Skin of body (tissue), 3 donors: ENCODE measurements at places on chromosomes 1 and 21. TPM values are rescaled to one million over a fixed set of nuclear protein-coding genes. Genes with fewer than 3 reads are reported as not detected.

Gene ALX3
- not detected for total RNA-seq

Gene CYP4A22
- total RNA-seq = not detected

Gene FCRL5
- total RNA-seq = 0.10 TPM

Gene KNCN
- not detected for total RNA-seq

Gene RGS13
- total RNA-seq = 0.79 TPM

Gene DENND1B
- total RNA-seq = 13.3 TPM

Gene ARHGEF19
- 18.7 TPM for total RNA-seq

Gene CELA2A
- not detected for total RNA-seq

Gene RGS5
- total RNA-seq = 20.6 TPM

Gene SCAMP3
- 23.7 TPM for total RNA-seq

Gene MRAP
- 3.4 TPM for total RNA-seq

Gene S100A7A
- total RNA-seq = 0.30 TPM

Gene GUCA2A
- not detected for total RNA-seq

DNA sequence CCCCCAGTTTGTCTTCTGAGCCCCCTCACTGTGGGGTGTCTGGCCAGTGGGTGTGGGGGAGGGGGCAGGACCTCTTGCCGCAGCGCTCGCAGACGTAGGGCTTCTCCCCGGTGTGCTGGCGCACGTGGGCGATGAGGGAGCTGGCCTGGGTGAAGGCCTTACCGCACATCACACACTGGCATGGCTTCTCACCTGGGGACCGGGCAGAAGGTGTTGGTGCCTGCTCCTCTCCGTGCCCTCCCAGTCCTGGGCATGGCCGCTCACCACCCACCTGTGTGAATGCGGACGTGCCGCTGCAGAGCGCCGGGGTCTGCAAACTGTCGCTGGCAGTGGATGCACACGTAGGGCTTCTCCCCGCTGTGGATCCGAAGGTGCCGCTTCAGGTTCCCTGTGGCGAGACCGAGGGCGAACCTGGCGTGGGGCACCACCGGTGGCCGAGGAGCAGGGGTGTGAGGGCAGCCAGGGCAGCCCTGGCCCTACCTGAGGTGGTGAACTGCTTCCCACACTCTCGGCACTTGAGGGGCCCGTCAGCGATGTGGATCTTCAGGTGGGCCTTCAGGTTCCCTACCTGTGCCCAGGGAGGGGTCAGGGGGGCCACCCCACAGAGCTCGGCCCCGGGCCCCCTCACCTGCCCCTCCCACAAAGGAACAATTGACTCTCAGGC, 32.4 kb downstream of the ZBTB17 start:
- no peak for DNase-seq

DNA sequence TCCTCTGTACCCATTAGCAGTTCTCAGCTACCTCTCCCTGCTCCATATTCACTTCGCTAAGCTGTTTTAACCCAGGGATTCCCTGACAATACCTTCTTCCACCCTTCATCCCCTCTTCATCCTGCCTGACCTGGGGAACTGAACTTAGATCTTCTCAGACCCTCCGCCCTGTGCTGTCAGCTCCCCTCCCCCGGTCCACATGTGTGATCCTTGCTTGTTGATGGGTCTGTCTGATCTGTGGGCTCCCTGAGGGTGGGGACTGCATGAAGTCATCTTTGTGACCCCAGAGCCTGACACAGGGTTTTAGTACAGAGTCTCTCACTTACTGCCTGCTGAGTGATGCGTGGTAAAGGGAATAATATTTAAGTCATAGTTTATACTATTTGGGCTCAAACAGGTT, 11.8 kb downstream of the CHAF1B start:
- no peak for DNase-seq

GRCh38 chr1:209311770-209312169, 271.7 kb upstream of the CAMK1G start:
- no peak for DNase-seq

DNA sequence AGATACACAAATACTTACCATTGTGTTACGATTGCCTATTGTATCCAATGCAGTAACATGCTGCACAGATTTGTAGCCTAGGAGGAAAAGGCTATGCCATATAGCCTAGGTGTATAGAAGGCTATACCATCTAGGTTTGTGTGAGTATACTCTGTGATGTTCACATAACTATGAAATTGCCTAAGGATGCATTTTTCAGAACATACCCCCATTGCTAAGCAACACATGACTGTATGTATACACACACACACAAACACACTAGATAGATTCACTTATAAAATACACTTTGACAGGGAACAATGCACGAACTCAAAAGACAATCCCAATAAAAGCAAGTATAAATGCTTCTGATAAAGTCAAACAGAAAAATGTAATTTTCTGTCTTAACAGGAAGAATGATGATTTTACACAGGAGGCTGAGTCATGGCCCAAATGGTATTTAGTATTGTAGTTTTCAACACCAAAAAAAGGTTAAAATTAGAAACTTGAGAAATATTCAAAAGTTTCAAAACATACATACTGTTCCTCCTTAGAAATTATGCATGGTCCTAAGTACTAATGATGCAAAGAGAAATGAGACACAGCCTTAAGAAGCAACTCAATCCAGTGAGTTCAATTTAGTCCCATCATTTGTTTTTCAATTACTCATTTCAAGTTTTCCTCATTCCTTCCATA, 12.2 kb downstream of the FH start:
- no peak for DNase-seq

DNA sequence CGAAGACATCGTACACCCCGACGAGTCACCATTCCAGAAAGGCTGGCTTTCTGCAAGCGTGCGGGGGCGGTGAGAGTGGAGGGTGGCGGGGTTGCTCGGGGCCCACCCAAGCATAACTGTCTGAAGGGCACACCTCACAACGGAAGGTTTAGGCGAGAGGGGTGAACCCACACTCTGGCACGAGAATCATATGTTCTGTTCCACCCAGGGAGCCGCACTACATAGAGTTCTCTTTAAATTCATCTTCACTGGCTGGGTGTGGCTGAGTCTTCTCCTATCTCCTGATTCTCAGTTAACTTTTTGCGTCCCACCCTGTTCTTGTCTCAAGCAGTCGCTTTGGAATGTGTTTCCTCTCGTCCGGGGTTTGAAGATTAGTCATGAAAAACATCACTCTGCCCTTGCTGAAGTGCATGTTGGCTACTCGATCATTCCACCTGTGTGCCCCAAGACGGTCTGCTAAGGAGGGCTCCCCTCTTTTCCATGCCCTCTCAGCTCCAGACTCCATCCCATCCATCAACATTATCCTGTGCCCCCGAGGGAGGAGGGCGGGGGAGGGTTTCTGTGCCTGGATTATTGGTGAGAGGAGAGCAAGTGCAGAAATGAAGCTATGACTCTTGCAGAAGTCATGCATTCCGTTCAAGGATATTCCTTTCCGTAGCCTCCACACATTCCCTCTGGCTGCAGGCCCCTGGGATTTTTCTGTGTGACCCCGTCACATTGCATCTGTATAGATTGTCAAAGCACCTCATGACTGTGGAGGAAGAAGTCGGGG, 53.5 kb upstream of the CD34 start:
- no peak for DNase-seq

- no peak for DNase-seq
Observed at GRCh38 chr1:89724369-89725010, 91.6 kb downstream of the LRRC8C start.

DNA sequence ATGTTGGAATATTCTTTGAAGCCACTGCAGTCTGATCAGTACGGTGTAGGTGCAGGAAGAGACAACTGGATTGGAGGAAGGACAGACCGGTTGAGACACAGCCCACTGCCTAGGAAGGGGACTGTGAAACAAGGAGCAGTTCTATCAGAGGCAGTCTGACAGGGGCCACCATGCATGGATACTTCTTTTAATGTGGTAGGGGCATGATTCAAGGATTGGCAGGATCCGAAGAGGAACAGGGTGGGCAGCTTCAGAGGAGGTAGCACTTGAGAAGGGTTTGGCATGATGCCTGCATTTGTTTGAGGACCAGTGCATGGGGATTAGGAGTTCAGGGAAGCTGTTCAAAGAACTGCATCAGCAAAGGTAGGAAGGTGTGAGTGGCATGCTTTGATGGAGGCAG, 167.9 kb downstream of the DYRK1A start:
- DNase-seq = no peak

DNA sequence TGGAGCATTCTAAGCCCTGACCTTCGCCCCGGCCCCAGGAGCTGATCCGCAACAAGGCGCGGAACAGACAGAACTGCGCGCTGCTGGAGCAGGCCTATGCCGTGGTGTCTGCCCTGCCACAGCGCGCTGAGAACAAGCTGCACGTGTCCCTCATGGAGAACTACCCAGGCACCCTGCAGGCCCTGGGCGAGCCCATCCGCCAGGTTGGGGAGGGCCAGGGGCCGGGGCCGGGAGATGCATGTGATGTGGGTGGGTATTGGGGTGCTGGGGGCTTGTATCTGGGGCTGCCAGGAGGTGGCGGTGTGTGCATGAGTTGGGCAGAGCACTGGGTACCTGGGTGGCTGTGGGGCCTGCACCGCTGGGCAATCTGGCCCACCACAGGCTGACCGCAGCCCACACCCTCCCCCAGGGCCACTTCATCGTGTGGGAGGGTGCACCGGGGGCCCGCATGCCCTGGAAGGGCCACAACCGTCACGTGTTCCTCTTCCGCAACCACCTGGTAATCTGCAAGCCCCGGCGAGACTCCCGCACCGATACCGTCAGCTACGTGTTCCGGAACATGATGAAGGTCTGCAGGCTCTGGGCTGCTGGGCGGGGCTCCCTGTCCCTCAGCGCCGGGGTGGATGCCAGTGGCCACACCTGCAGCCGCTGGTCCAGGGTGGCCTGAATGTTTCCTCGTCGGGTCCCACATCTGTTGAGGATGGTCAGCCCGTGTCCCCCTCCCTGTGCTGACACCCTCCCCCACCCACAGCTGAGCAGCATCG, 65.8 kb downstream of the TRIM11 start:
- no peak for DNase-seq

GRCh38 chr1:12204140-12204539, 25.7 kb upstream of the VPS13D start:
- no peak for DNase-seq

GRCh38 chr1:3676581-3677470, 24.5 kb downstream of the TP73 start:
- no peak for DNase-seq

- no peak for DNase-seq
Observed at GRCh38 chr1:233728721-233729120, 114.8 kb downstream of the KCNK1 start.

- DNase-seq = peak; percentile 27
Observed at GRCh38 chr1:108050911-108051629, 86.1 kb upstream of the VAV3 start.

GRCh38 chr1:31182352-31182751, 57.3 kb downstream of the NKAIN1 start:
- DNase-seq = peak; percentile 84

GRCh38 chr1:1059494-1060280, 14.4 kb downstream of the RNF223 start:
- DNase-seq = no peak

- no peak for DNase-seq
Observed at GRCh38 chr1:41687007-41687406, 202.5 kb upstream of the EDN2 start.

DNA sequence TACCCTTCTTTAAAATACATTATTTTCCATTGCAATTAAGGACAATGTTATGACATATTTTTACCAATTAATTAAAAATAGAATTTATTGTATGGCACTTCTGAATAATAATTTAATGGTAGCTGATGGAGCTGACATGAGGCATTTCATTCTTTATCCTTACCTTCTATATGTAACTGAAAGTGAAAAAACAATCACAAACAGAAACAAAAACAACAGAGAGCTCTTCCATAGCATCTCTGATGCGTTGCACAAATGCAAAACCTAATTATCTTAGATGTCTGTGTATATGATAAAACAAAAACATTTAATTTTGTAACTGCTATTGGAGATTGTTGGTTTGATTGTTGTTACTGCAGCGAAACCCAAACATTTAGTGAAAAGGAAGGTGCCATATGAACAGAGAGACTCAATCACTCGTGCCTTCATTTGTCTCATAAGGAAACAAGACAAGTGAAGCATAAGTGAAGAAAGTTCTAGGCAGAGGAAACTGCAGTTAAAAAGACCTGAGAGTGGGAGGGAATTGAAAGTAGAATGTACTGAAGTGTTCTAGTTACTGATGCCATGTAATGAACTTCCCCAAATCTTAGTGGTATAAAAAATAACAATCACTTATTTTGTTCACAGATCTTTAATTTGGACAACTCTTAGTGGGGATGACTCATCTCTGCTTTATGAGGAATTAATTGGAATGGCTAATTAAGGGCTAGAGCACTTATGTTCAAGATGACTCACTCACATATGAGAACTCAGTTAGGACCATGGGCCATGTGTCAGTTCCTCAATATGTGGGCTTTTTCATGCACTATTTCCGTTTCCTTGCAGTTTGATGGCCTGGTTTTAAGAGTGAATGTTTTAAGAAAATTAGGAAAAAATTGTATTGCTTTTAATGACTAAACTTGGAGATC, 245.0 kb upstream of the OLFM3 start:
- no peak for DNase-seq

GRCh38 chr1:12113433-12114339, 50.6 kb downstream of the TNFRSF8 start:
- no peak for DNase-seq

GRCh38 chr1:65195495-65196417, 47.8 kb downstream of the AK4 start:
- peak; percentile 87 for DNase-seq

GRCh38 chr1:44327679-44328491, 27.2 kb downstream of the ERI3 start:
- no peak for DNase-seq

GRCh38 chr1:207823531-207823879, 71.7 kb downstream of the CD46 start:
- DNase-seq = no peak

DNA sequence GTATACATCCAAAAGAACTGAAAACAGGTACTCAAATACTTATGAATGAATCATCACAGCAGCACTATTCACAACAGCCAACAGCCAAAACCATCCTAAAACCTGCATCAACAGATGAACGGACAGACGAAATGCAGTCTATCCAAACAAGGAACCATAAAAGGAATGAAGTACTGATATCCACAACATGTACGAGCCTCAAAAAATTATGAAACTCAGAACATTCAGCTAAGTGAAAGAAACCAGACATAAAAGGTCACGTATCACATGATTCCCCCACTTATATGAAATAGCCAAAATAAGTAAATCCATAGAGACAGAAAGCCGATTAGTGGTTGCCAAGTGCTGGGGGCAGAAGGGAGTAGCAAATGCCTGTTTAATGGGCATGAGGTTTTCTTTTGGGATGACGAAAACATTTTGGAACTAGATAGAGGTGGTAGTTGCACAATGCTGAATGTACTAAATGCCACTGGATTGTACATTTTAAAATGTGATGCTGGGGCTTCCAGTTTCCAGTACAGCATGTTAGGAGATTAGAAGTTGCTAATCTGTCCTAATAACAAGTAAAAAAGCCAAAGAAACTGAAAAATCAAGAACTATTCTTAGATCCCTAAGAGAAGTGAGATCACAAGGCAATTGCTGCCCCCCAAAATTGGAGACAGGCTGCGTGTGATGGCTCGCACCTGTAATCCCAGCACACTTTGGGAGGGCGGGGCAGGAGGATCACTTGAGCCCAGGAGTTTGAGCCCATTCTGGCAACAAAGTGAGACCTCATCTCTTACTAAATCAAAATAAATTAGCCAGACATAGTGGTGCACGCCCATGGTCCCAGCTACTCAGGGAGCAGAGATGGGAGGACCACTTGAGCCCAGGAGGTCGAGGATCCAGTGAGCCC, 25.3 kb downstream of the CLSTN1 start:
- no peak for DNase-seq
